ENCODE measurements at places on chromosomes 5 and 9. TPM values are rescaled to one million over a fixed set of nuclear protein-coding genes. Genes with fewer than 3 reads are reported as not detected.

DNA sequence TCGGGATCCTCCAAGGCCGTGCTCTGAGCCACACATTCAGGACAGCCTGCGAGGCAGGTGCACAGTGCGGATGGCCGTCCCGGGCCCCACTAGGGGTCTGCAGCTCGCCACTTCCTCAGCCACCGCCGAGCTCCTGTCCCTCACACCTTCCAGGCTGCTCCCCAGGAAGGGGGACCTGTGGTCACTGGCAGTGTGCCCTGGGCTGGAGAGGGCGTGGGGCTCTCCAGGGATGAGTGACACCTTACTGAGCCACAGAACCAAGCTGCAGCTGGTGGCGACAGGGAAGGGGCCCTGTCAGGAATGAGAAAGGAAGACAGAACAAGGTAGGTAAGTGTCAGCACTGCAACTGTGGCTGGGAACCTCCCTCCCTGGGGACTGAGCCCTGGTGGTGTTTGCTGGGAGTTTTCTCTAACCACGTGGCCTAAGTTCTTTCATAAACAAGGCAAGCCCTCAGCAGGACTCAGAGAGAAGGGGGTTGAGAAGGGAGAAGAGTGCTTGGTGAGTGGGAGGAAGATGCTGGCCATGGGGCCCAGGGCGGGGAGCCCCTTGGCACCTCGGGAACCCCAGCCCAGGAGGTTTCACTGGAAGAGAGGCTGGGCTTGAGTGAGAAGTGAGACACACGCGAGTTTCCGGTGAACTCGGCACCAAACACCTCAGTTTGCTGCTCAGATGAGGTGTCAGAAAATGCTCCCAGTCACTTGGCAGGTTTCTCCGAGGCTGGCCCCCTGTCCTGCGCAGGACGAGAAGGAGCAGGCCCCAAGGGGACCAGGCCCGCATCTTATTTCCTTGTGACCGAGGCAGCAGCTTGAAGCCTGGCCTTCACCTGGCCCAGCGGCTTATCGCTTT is 5.2 kb downstream of the IL13 start:
- no peaks in the 10 kb centered on the region for H3K27me3 ChIP-seq
- H3K4me3 ChIP-seq, result no peak overlapping the region
- no peaks in the 10 kb centered on the region for H3K36me3 ChIP-seq
- peaks cover 44% of the 10 kb centered on the region for H3K4me1 ChIP-seq
- peak overlapping the region; percentile 59 for H3K27ac ChIP-seq
- peak; percentile 64 for DNase-seq

DNA sequence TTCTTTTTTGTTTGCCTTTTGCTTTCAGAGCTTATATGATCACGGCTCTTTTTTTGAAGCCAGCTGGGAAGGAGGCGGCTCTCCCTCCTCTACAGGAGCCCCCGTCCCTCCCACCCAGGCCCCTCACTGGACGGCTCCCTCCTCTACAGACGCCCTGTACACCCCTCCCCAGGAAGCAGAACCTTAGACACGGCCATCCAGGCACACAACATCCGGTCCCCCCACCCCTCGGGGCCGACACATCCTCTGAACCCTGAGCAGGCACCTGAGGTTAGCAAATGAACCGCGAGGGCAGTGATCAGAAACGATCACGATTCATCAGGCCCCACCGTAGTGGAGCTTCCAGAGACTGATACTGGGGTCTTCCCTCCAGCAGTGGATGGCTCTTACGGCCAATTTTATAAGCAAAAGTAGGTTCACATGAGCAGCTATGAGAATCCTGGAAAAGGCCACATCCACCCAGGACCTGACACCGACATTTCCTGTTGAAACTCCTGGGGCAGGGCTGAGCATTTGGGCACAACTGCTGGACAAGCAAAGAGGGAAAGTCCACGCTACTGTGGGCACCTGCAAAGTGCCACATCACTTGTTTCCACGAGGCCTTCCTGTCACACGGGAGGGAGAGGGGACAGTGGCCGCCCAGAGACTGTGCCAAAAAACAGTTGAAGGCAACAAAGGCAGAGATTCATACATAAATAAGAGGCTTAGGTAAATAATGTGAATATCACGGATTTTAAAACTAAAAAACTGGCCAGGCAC is 78.9 kb downstream of the SEMA4D start:
- no peaks in the 10 kb centered on the region for H3K27me3 ChIP-seq
- no peaks in the 10 kb centered on the region for H3K4me1 ChIP-seq
- peak overlapping the region; percentile 27 for H3K27ac ChIP-seq
- no peak overlapping the region for H3K4me3 ChIP-seq
- H3K36me3 ChIP-seq, result peaks cover 4% of the 10 kb centered on the region

DNA sequence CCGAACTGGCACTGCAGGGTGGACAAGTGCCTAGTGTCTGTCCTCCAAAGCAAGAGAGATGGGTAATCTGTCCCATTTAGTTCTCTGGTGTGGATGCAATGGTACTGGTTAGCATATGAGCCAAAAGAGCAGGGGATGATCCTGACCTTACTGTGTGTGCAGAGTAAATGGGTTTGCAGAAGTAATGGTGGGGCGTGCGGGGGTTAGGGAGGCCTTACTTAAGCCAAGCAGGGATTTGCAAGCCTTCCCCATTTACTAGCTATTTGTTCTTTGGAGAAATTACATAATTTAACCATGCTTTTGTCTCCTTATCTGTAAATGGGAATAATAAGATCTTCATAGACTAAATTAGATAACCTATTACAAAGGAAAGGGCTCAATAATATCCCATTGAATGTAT is 19.9 kb upstream of the LCP2 start:
- no peak overlapping the region for H3K4me3 ChIP-seq
- no peak for DNase-seq
- H3K27ac ChIP-seq, result no peak overlapping the region
- H3K27me3 ChIP-seq, result no peaks in the 10 kb centered on the region

- H3K4me1 ChIP-seq, result no peaks in the 10 kb centered on the region
- H3K27ac ChIP-seq, result no peak overlapping the region
- no peak for DNase-seq
- H3K27me3 ChIP-seq, result no peaks in the 10 kb centered on the region
- H3K4me3 ChIP-seq, result no peak overlapping the region
- no peaks in the 10 kb centered on the region for H3K36me3 ChIP-seq
Observed at GRCh38 chr5:109880907-109881685, 191.4 kb downstream of the MAN2A1 start.

DNA sequence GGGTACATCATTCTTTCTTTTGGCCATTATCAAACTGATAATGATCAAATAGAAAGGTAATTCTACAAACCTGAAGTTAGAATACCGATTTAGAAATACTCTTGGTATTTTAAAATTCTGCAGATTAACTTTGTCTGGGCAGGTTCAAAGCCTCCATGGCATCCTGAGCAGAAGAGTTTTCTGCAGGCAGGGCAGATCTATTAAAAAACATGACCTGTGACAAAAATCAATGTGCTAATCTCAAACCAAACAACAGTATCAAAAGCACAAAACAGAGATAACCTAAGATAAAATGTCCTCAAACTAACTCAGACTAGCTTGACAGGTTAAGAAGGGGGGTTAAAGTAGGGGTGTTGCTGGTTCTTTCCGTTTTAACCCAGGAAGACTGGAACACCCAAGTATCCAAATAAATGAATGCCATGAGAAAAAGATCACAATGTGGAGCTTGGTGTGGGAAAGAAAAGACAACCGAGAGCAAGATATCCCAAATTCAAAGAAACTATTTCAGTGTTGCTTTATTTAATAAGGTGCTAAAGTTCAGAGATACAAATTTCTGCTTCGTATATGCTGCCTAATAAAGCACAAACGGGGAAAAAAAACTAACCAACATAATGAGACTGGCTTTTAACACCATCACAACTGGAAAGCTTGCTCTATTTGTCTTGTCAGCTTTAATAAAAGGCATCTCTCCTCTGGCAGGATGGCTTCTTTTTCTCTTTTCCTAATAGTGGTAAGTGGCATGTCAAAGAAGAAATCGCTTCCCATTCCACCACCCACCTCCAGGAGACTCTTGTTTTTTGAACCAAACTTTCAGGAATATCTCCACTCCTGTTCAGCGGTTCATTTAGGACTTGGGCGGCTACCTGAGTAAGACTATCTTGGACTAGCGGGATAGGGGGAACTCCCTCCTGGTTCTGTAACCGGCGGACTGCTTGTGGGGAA is 2.3 kb downstream of the EFNA5 start:
- H3K27me3 ChIP-seq, result peaks cover 40% of the 10 kb centered on the region
- H3K4me3 ChIP-seq, result peak overlapping the region; percentile 65
- peaks cover 28% of the 10 kb centered on the region for H3K4me1 ChIP-seq
- H3K27ac ChIP-seq, result no peak overlapping the region
- DNase-seq, result no peak

DNA sequence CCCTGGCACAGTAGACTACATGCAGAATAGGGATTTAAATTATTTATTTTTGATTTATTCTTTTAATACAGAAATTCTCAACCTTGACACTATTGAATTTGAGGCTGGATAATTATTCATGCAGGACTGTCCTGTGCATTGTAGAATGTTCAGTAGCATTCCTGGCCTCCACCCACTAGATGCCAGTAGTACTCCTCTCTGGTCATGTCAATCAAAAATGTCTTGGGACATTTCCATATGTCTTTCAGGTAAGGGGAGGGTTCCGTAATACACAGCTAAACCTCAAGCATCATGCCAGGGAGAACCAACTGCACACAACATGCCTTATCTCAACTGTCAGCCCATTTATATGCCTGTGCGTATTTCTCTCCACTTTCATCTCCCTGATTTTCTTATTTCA is 231.8 kb downstream of the BRINP1 start:
- H3K27me3 ChIP-seq, result no peaks in the 10 kb centered on the region
- no peak overlapping the region for H3K4me3 ChIP-seq
- H3K27ac ChIP-seq, result no peak overlapping the region
- no peaks in the 10 kb centered on the region for H3K36me3 ChIP-seq

DNA sequence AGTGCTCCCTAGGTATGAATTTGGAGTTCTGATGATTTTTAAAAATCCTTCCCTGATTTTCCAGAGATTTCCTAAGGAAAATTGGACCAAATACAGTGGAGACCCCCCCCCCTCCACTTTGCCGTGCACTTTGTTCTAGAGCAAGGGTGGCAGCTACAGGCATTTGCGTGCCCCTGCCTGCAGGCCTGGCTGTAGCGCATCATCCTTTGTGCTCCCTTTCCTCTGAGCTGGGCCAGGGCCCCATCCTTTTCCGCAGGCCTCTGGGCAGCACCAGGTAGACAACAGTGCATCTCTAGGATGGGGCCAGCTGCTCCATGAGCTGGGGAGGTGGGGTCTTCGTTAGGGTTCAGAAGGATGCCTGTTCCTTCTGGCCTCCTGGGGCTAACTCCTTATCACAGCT is 39.6 kb downstream of the TRIO start:
- H3K36me3 ChIP-seq, result no peaks in the 10 kb centered on the region
- H3K27ac ChIP-seq, result no peak overlapping the region
- peaks cover 12% of the 10 kb centered on the region for H3K4me1 ChIP-seq
- H3K27me3 ChIP-seq, result no peaks in the 10 kb centered on the region
- DNase-seq, result no peak

- H3K27ac ChIP-seq, result no peak overlapping the region
- no peak for DNase-seq
- H3K27me3 ChIP-seq, result no peaks in the 10 kb centered on the region
- H3K36me3 ChIP-seq, result no peaks in the 10 kb centered on the region
Observed at GRCh38 chr9:7405924-7406604, 393.5 kb downstream of the DMAC1 start.

Gene LRRC19
- 83.7 TPM for polyA plus RNA-seq

Gene SPATA31E1
- 0.48 TPM for polyA plus RNA-seq

Gene SPATA31D4
- not detected for polyA plus RNA-seq

Gene TLR4
- 6.2 TPM for polyA plus RNA-seq

Gene CDH18
- 1.1 TPM for polyA plus RNA-seq

Data from large intestine (tissue), 12 donors.